ENCODE measurements at places on chromosomes 16 and 17.

DNA sequence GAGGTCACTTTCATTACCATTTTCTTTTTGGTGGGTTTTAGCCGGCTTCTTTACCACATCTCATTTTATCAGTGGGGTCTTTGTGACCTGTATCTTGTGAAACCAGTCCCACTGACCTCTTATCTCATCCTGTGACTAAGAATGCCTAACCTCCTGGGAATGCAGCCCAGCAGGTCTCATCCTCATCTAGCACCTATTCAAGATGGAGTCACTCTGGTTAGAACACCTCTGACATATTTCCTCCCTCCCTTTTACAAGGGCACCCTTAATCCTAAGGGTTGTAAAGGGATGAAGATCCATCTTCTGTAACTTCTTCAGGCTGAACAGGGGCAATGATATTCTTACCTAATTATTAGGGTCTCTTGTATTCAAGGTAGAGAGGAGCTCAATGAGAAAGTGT is 107.9 kb upstream of the HAS3 start:
- DNase-seq, result no peak

- peak; percentile 42 for DNase-seq
These were observed 25.8 kb downstream of the SRCIN1 start for GRCh38 chr17:38579934-38580333.

DNA sequence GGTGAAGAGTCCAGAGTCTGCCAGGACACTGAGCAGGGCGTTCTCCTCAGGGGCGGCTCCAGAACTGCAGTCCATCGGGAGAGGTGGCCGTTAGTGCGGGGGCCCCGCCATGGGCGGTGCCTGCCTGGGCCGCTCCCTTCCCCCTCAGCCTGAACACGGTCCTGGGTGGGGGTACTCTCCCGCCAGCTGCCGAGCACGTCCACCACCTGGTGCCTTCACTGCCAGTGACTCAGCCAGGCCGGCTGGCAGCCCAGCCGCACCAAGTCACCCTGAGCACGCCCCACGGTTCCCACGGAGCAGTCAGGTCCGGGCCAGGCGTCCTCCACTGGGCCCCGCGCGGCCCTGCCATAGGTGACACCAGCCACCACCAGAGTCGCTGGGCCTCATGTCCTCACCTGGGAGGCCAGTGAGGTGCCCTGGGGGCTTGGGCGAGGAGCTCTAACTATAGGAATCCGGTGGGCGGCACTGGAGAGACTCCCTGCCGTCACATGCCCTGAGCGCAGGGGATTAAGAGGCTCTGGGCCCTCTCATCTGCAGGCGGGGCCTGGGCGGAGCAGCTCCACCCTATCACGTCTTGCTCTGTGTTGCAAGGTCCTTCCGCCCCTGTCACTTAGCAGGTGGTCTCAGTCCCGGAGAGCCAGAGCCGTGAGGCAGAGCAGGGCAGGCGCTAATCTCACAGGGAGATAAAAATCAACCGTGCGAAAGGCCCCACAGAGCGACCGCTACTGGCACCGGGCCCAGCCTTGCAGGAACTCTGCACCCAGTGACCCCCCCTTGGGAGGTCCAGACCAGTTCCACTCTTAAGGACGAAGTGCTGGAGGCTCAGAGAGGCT is 14.3 kb downstream of the PIEZO1 start:
- no peak for DNase-seq

- DNase-seq, result no peak
These were observed 1.7 kb downstream of the ANKS4B start for GRCh38 chr16:21235199-21235585.

GRCh38 chr17:62867303-62867702 is 59.2 kb upstream of the MARCHF10 start:
- no peak for DNase-seq

- DNase-seq, result no peak
These were observed 20.2 kb downstream of the ZNRF1 start for GRCh38 chr16:75019007-75019406.

DNA sequence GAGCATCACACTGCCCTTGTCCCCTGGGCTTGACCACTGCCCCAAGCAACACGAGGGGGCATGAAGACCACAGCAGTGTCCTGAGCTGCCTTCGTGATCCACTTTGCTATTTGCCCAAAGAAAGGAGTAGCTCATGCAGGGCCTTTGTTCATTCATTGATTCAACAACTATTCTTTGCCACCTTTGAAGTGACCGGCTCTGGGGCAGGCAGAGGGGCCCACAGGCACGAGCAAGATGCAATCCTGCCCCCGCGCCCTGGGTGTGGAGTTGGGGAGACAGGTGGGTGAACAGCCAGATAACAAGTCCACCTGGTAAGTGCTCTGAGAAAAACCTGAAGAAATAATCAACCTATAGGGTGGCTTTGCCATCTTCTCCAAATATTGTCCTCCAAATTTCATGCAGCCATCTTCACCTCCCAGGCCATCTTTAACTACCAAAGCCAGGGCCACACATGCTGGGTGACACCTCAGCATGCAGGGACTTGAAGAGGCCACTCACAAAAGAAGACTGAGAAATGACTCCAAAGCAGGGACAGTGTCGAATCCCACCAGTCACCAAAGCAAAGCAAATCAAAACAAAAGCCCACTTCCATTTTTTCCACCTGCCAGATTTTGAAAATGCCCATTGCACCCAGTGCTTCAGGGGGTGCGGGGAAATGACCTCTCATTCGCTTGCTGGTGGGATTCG is 18.2 kb upstream of the RBFOX3 start:
- no peak for DNase-seq

DNA sequence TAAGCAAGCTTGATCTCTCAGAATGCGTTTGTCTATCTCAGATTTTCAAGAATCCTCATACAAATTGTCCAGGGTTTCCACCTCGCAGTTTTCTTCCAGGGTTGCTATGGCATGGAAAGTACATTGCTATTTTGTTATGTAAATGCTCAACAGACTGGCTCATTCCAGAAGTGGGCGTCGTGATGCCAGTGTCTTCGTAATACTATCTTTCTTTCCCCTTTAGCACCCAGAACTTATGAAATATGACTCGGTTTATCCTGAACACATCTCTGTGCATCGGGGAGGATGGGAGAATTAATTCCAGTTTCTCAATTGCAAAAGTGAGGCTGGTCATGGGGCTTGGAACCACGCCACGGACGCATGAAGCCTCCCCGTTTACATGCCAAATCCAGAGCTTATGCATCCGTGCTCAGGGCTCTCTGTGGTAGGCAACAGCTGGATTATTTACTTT is 405.0 kb downstream of the WWOX start:
- no peak for DNase-seq

GRCh38 chr16:87033021-87033471 is 284.1 kb downstream of the C16orf95 start:
- no peak for DNase-seq

DNA sequence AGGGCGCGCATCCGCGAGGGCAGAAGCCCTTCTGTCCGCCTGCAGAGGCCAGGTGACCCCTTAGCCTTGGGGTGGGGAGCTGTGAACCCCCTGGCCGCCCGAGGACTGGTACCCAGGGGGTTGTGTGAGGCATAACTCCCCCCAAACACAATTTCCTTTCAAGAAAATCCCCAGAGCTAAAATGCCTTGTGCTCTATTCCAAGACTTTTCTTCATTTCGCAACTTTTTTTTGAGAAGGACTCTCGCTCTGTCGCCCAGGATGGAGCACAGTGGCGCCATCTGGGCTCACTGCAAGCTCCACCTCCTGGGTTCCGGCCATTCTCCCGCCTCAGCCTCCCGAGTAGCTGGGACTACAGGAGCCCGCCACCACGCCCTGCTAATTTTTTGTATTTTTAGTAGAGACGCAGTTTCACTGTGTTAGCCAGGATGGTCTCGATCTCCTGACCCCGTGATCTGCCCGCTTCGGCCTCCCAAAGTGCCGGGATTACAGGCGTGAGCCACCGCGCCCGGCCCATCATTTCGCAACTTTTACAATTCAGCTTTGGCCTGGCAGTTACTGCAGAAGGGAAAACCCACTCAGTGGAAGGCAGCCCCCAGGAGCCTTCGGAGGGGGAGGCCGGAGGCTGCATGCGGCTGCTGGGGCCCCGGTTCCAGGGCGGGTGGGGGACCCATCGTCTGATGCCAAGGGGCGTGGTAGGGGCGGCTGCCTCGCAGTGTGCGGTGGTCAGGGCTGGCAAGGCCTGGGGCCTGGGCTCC is 963 bp upstream of the APRT start:
- DNase-seq, result peak; percentile 47

DNA sequence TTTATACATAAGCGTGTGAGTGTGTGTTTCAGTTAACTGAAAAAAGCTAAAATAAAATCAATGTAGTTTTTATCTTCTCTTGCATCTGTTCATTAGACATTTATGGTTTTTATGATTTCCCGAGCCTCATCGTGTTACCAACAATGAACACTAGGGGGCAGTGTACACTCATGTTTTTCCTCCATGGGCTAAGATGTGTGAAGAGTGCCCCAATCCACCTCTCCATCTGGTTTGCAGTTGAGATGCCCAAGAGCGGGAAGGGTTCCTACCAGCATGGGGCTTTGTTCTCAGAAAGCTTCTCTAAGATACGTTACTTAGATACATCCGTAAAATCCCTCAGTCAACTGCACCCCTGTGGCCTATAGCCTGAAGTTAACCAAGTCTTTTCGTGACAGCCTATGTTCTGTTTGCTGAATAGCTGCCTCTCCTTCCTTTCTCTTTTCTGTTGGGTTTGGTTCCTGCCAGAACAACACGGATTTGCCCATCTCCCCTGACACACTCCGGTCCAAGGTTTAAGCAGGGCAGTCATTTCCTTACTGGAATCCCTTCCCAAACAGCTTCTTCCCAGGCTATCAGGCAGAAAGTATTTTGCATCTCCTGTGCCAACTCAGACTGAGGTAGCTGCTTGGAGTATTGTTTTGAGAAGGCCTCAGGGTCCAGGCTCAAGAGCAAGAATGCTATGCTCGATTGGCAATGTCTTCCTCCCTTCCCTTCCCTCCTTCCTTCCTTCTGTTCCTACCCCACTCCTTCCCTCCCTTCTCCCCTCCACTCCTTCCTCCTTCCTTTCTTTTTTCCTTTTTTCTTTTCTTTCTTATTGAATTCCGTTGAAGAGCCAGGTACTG is 12.9 kb upstream of the ELAC2 start:
- DNase-seq, result peak; percentile 50

All from activated CD4-positive, alpha-beta T cell treated with anti-CD3 and anti-CD28 coated beads, Interleukin-2, amount 50 U/mL, for 48 hours (primary cell).